SJCRH30 (cell line): ENCODE measurements at places on chromosomes 6 and 20.

DNA sequence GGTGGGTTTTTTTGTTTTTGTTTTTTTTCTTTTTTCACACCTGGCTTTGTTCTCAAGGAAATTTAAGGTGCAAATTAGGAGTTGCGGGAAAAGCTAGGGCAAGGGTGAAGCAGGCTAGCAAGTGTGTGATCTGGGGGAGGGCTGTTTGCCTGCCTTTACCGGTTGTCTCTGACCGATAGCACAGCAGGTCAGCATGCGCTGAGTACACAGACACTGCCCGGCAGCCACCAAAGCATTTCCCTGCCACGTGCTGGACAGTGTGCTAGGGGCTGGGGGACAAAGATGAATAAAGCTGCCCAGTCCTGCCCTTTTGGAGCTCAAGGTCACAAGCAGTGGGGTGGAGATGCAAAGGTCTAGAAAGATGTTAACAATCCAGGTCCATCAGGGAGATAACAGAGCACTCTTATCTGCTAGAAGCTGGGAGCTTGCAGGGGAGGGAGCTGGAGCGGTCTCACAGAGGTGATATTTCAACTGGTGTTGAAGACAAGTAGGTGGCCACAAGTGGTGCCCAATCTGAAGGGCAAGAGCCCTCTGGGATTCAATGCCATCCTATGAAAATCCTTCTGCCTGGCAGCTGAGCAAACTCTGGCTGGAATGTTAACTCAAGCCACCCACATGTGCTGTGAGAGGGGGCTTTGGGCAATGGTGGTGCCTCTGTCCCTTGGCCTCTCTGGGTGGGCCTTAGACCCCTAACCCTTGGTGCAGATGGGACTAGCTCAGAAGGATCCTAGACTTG, 24.5 kb downstream of the TTBK1 start:
- DNase-seq, result no peak
- H3K36me3 ChIP-seq, result no peaks in the 10 kb centered on the region
- H3K4me1 ChIP-seq, result peaks cover 6% of the 10 kb centered on the region; the same call in 1 of the 2 replicates
- no peak overlapping the region for H3K27ac ChIP-seq

DNA sequence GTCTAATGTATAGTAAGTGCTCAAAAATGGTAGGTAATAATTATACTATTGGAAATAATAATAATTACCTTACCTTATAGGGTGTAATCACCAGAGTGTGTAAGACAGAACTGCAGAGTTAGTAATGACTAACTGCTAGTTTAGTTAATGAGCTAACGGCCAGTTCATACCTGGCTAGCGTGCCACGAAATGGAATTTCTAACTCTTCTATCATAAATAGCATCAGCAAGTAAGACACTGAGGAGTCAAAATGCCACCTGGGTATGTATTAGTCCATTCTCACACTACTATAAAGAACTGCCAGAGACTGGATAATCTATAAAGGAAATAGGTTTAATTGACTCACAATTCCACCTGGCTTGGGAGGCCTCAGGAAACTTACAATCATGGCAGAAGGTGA, 63.4 kb upstream of the CEP85L start:
- no peak for DNase-seq
- no peaks in the 10 kb centered on the region for H3K27me3 ChIP-seq
- no peaks in the 10 kb centered on the region for H3K36me3 ChIP-seq
- H3K27ac ChIP-seq, result no peak overlapping the region
- H3K4me3 ChIP-seq, result no peak overlapping the region

DNA sequence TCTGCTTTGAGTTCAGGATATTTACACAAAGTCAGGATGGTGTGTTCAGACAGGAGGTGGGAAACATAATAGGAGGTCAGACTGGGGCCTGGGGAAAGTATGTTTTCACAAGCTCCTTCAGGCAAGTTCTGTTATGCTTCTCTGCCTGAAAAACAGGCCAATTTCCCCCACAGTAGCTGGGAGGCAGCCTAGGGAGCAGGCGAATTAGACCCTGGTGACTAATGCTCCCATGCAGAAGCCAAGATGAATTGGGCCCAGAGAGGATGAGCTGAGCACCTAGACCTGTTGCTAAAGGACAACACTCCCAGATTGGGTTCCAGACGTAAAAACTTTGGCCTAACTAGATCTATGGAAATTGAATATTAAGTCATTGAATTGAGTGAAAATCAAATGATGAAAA, 142.2 kb upstream of the MAP3K7 start:
- H3K27ac ChIP-seq, result no peak overlapping the region
- no peaks in the 10 kb centered on the region for H3K27me3 ChIP-seq
- H3K4me3 ChIP-seq, result no peak overlapping the region

GRCh38 chr6:14616656-14617055, 499.1 kb downstream of the CD83 start:
- H3K27me3 ChIP-seq, result no peaks in the 10 kb centered on the region
- no peak overlapping the region for H3K4me3 ChIP-seq
- H3K4me1 ChIP-seq, result no peaks in the 10 kb centered on the region
- no peak overlapping the region for H3K27ac ChIP-seq
- no peaks in the 10 kb centered on the region for H3K36me3 ChIP-seq
- no peak for DNase-seq

GRCh38 chr6:53857318-53858094, 62.7 kb downstream of the LRRC1 start:
- no peaks in the 10 kb centered on the region for H3K27me3 ChIP-seq
- H3K27ac ChIP-seq, result no peak overlapping the region
- H3K36me3 ChIP-seq, result no peaks in the 10 kb centered on the region

DNA sequence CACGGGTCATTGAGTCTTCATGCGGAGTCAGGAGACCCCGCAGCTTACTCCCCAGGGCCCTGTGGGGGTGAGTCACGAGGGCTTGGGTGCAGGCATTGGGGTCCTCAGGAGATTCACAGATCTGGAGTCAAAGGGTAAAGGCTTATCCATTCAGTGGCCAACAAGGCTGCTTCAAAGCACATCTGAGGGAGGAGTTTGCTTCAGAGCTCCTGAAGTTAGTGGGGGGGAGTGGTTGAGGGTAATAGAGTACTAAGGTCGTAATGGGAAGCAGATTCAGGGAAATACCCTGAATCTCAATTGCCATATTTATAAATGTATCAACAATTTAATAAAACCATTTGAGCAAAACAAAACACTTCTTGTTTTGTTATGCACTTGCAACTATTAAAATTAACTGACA, 37.3 kb downstream of the SH3BGRL2 start:
- no peak for DNase-seq
- H3K27me3 ChIP-seq, result no peaks in the 10 kb centered on the region
- no peaks in the 10 kb centered on the region for H3K4me1 ChIP-seq
- no peaks in the 10 kb centered on the region for H3K36me3 ChIP-seq
- H3K27ac ChIP-seq, result no peak overlapping the region

DNA sequence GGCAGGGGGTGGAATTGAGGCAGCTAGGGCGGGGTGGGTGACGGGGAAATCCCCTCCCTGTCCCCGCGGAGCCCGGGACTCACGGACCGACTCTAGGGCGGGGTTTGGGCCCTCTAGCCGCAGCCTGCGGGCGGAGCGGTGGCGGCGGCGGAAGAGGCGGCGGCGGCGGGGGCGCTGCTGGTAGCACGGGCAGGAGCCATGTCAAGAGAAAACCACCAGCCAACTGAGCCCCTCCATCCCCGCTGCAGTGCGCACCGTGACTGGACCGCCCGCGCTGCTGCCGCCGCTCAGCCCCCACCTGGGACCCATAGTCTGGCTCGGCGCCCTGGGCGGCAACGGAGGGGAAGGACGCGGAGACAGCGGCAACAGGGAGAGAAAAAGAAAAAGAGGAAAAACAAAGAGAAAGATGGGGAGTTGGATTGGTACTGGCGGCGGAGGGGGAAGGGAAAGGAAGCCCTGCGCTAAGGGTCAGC, 1.2 kb upstream of the C6orf62 start:
- peak overlapping the region; percentile 84 for H3K4me3 ChIP-seq
- peaks cover 7% of the 10 kb centered on the region for H3K36me3 ChIP-seq

- H3K36me3 ChIP-seq, result no peaks in the 10 kb centered on the region
- H3K4me3 ChIP-seq, result no peak overlapping the region
- no peak for DNase-seq
- no peak overlapping the region for H3K27ac ChIP-seq
- H3K4me1 ChIP-seq, result peaks cover 3% of the 10 kb centered on the region; the same call in 1 of the 2 replicates
These were observed 66.2 kb upstream of the RREB1 start for GRCh38 chr6:7041511-7042026.

- no peaks in the 10 kb centered on the region for H3K27me3 ChIP-seq
- H3K27ac ChIP-seq, result no peak overlapping the region
These were observed 187.3 kb upstream of the JAG1 start for GRCh38 chr20:10861090-10861489.

DNA sequence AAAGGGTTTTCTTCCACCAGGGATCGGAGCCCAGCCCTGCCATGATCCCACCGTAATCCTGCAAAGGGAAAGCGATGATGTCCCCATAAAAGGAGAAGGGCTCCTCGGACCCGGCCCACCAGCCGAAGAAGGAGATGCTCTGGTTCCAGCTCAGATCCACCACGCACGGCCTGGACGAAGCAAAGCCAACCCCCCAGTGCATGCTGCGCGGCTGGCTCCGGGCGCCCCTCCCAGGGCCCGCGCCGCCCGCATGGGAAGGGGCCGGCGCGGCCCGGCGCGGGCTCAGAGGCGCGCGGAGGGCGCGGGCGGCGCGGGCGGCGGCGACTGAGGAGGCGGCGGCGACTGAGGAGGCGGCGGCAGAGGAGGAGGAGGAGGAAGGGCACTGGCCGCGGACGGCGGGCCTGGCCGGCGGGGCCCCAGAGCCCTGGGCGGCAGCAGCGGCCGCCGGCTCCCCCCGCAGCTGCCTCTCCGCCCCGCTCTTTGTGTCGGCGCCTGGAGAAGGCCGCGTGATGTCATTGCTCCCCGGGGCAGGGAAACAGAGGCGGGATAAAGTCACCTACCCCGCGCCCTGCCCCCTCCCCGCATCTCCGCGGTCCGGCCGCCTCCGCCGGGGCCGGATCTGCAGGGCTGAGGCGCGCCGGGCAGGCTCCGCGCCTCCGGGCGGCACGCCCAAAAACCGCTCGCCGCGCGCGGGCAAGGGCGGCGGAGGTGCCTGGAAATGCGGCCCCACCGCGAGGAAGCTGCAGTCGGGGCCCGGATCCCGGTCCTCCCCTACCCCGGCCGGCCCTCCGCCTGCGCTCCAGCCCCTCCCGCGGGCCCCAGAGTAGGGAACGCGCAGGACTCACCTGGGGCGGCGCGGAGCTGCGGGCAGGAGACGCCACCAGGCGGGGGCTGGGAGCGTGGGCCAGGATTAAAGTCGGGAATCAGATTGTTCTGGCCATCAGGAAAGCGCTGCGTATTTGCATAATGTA, at the start of gene FAXC:
FAXC (minus strand) TSS at position 504 of the 971 bp plus-strand sequence; CDS start at position 202, 302 bp downstream.
- H3K4me1 ChIP-seq, result peaks cover 6% of the 10 kb centered on the region; the same call in 1 of the 2 replicates
- H3K4me3 ChIP-seq, result peak within 1 kb of the TSS; percentile 84
- peaks cover 4% of the 10 kb centered on the region; the same call in 1 of the 2 replicates for H3K27me3 ChIP-seq

DNA sequence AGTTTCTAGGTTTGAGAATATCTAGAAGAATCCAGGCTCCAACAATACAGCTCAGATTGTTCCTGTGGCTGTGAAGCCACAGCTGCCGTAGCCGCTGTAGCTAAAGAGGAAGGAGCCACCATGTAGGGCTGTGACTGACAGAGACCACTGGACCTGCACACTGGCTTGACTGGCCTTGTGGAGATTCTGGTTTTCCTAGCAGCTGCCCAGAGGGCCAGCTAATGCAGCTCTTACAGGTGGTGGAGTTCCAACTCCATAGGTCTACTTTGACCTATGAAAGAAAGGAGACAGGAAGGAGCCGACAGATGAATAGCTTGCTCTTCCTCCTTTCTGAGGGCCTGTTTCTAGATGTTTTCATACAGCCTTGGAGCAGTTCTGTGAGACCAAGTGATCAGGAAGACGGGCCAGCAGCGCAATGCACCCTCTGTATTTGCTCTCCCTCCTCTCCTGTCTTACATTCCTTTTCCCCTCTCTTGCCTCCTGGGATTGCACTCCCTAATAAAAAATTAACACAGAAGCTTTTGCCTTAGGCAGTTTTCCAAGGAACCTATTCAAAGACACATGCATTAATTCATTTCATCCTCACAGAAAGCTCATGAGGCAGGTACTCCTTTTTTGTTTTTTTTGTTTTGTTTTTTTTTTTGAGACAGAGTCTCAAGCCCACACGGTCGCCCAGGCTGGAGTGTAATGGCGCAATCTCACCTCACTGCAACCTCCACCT, 51.8 kb upstream of the MYB start:
- no peak overlapping the region for H3K4me3 ChIP-seq
- H3K4me1 ChIP-seq, result no peaks in the 10 kb centered on the region
- DNase-seq, result peak; percentile 12
- no peak overlapping the region for H3K27ac ChIP-seq

DNA sequence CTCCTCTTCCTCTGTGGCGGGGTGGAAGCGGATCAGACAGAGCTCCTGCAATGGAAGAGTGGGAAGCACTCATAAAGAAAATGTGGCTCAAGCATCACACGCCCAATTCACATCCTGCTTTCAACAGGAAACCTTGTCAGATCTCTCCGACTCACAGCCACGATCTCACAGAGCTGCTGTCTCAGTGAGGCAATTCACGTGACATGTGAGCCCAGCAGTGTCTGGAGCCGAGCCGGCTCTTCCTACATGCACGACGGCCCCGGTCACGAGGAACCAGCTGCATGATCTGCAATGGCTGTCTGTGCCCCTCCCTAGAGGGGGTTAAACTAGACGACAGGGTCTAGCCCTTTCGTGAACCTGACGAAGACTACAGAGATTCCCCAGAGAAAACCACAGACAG, 29.5 kb upstream of the TCFL5 start:
- H3K27me3 ChIP-seq, result no peaks in the 10 kb centered on the region
- H3K36me3 ChIP-seq, result peaks cover 76% of the 10 kb centered on the region
- DNase-seq, result peak; percentile 97
- H3K4me1 ChIP-seq, result peaks cover 37% of the 10 kb centered on the region
- H3K27ac ChIP-seq, result peak overlapping the region; percentile 44
- H3K4me3 ChIP-seq, result no peak overlapping the region

DNA sequence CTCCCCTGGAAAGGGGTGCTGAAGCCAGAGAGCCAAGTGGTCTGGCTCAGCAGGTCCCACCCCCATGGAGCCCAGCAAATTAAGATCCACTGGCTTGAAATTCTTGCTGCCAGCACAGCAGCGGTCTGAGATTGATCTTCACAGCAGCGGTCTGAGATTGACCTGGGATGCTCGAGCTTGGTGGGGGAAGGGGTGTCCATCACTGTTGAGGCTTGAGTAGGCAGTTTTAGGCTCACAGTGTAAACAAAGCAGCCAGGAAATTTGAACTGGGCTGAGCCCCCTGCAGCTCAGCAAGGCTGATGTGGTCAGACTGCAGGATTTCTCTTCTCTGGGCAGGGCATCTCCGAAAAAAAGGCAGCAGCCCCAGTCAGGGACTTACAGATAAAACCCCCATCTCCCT, 41.3 kb upstream of the B3GAT2 start:
- H3K4me1 ChIP-seq, result no peaks in the 10 kb centered on the region
- H3K27ac ChIP-seq, result no peak overlapping the region
- H3K36me3 ChIP-seq, result no peaks in the 10 kb centered on the region
- DNase-seq, result no peak

- no peak overlapping the region for H3K4me3 ChIP-seq
- no peaks in the 10 kb centered on the region for H3K4me1 ChIP-seq
- no peak for DNase-seq
- H3K27ac ChIP-seq, result no peak overlapping the region
These were observed 134.8 kb downstream of the CD83 start for GRCh38 chr6:14252271-14252850.

DNA sequence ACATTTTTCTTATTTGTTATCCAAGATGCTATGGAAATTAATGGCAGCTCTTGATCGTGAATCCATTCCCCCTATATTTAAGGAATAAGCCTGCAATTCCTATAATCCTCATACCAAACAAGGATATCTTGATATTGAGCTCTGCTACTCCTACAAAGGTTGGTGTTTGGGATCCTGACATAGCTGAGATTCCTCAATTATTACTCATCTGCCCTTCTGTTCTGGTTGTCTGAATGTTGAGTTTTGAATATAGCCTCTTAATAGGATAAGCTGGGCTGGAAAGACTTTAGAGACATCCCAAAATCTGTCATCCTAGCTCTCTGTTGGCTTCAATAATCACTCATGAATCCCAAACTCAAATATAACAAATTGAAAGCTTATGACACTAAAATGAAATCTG, 49.9 kb downstream of the CLIC5 start:
- no peaks in the 10 kb centered on the region for H3K27me3 ChIP-seq
- no peak overlapping the region for H3K4me3 ChIP-seq
- peak; percentile 13 for DNase-seq
- H3K4me1 ChIP-seq, result peaks cover 22% of the 10 kb centered on the region
- H3K36me3 ChIP-seq, result no peaks in the 10 kb centered on the region
